ENCODE measurements at places on chromosomes 16 and 17.

DNA sequence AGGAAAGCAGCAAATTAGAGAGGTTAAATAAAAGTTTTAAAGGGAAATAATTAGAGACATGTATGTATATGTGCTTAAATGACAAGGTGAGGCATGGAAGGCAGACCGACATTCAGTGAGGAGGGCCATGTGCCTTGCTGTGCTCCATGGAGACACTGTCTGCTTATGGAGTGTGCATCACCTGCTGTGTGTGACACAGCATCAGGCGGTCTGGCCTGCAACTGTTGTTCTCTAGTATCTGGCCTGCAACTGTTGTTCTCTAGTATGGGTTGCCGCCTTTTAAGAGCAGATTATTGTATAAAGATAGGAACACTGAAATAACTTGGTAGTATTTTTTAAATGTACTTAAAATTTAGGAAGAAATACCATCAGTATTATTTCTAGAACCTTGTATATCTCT, 225.1 kb downstream of the LGALS9B start:
- no peak for DNase-seq

DNA sequence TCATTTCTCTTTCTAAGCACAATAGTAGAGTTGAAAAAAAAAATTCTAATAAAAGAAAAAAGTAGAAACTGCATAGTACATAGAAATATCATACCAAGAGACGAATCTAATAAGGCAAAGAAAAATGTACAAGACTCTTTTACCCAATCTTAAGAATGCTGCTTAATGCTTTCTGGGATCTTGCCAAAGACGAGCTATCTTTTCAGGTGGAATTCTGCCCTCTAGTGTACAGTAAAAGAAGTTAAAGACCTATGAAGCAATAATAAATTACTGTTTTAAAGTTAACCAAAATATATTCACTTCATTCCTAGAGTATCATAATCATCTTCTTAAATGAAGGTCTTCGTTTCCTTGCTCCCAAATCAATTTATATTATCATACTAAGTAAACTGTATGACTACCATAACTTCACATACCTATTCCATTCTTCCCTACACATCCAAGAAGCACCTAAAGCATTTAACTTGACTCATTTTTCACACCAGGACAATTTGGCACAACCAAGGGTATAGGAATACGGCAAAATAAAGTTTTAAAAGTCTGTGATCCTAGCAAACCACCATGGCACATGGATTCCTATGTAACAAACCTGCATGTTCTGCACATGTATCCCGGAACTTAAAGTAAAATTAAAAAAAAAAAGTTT, 47.7 kb downstream of the CFDP1 start:
- peak; percentile 81 for DNase-seq

DNA sequence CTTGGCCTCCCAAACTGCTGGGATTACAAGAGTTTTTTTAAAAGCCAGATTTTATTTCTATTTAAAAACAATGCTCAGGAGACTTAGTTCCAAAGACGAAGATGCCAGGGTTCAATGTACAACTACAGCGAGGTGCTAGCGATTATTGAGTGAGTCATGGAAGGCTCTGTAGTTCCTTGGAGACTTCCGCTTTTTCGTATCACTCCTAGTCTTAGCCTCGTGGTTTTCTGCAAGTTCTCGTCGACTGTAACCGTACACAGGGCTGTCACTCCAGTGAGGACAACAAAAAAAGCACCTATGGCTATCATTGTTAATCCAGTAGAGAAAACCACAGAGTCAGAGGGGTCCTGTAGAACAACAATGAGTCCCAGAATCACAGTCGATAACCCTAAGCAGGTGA, 22.7 kb upstream of the ZC3H7A start:
- no peak for DNase-seq

GRCh38 chr17:48563385-48563838, 14.7 kb downstream of the HOXB4 start:
- no peak for DNase-seq

DNA sequence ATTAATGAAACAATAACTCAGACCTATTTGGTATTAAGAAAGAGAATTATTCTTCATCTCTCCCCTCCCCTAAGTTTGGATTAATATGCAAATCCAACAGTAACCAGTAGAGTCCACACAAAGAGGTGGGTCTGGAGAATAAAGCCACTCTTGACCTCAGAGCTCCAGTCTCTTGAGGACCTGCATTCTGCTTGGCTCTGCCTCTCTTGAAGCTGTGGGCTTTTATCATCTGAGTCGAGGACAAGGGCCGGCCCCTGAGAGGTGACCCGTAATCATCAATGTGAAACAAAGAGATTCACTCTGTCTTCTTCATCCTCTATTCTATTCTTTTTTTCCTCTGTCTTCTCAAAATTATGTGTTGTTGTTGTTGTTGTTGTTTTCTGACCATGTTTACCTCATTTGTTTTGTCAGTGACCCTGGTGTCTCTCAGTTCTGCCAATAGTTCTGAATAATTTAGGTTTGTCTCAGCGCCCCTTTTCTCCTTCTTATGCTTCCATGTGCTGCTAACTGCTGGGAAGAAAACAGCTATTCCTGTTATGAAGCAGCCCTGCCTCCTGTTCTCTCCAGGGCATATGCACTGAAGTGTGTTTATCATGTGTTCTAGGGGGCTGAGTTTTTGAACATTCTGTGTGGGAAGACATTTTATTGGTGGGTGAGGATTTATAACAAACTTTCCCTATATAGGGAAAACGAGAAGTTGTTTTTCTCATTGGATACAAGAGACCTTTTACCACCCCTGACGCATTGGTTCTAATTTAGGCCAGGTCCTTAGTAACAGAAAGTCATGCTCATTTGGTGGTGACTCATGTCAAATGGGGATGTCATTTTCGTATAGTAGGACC, 135.8 kb downstream of the TRIM37 start:
- DNase-seq, result no peak

DNA sequence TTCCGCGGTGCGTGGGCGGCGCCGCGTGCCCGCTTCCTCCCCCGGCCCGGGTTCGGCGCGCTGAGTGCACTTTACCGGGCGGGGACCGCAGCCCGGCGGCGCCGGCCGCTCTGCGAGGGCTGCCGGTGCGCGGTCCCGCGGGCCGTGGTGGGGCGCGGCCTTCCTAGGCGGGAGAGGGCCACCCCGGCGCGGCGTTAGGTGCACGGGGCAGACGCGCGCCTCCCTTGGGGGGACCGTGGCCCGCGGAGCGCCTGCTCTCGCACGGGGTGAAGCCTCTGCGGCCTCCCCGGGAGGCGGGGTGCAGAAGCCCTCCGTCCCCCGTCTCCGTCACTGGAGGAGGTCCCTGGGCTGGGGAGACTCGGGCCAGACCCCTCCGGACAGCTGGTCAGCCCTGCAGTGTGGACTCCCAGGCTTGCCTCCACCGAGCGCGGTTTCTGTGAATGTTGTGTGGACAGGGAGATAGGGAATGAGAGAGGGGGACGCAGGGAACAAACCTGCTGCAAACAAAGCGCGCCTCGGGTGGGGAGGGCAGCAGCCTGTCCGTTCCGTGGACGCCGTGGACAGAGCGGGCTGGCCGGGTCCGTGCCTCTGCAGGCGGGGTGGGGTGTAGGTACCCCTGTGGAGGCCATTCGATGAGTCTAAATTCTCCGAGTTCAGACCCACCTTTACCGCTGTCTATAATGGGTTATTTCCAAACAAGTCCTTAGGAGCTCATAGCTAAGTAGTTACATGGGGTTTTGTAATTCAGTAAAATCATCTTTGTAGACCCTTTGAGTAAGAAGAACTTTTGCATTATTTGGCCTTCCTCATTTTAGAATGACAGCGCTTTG, 721 bp downstream of the TBCD start:
- DNase-seq, result no peak

DNA sequence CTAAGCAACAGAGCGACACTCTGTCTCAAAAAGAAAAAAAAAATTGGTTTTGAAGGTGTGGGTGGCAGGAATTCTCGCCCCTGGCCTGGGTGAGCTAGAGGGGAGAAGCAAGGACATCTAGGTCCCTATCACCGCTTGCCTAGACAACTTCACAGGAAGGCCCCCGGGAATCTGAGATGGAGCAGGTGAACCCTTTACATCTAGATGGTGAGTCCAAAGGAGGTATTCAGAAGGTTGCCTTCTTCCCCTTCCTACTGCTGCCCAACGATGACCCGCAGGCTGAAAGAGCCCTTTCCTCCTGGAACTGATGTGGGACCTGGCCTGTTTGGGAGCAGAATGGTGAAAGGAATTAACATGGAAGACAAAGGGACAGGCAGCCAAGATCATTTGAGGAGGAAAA, 1.3 kb upstream of the CRYBA1 start:
- no peak for DNase-seq

GRCh38 chr16:22369221-22369811, 5.1 kb downstream of the CDR2 start:
- peak; percentile 36 for DNase-seq

- no peak for DNase-seq
Observed at GRCh38 chr16:57711-58110, 4.1 kb downstream of the SNRNP25 start.

DNA sequence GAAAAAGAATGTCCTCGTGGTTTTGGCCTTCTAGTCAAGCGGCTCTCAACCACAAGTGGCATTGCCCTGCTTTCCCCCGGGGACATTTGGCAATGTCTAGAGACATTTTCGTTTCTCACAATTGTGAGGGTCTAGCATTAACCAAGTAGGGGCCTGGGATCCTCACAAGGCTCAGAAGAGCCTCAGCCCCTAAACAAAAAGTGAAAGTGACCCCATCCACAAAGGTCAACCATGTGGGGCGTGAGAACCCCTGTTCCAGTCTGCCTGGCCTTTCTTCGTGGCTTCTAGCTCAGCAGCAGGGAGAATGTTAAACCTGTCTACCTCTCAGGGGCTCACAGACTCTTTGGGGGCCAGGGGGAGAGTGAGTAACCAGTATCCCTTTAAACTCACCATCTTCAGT, 4.8 kb upstream of the RPL38 start:
- no peak for DNase-seq

GRCh38 chr16:72612718-72613117, 435.2 kb downstream of the ZFHX3 start:
- DNase-seq, result no peak

GRCh38 chr17:9435165-9435564, 140.5 kb downstream of the STX8 start:
- DNase-seq, result no peak

Measured in LoVo (cell line).